ENCODE measurements at places on chromosomes 7 and 10. TPM values are rescaled to one million over a fixed set of nuclear protein-coding genes. Genes with fewer than 3 reads are reported as not detected.

- no peak for DNase-seq
Observed at GRCh38 chr7:40202851-40203250, 68.0 kb downstream of the SUGCT start.

DNA sequence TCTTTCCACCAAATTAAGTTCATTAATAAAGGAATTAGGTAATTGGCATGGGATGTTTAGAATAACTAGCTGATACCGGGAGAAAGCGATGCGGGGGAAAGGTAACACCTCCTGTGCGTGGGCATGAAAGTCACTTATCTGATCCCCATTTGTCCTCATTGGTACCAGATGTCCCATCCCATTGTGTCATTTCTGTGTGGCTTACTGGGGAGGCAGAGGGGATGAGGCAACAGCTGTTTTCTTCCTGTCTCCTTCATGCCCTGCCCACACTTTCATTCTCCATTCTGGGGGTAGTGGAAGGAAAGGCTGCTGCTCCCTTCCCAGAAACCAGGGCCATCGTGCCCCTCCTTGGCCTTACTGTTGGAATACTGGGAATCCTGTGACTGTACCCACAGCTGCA is 27.1 kb downstream of the EEPD1 start:
- DNase-seq, result no peak

DNA sequence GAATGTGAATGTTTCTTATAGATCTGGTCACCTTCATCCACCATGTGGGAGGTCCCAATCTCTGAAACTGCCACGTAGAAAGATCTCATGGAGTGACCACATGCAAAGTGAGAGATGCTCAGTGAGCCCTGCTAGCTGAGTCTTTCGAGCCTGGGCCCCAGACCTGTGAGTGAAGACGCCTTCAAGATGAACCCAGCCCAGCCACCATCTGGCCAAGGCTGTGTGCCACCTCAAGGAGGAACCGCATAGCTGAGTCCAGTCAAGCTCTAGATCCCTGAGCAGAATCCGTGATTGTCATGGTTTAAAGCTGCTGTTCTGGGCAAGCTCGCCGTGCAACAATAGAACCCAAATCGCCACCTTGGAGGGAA is 20.2 kb upstream of the PPIF start:
- no peak for DNase-seq

- no peak for DNase-seq
Observed at GRCh38 chr10:79116801-79117723, 48.3 kb downstream of the ZMIZ1 start.

HKDC1 gene
- total RNA-seq, result 0.44 TPM

- peak; percentile 92 for DNase-seq
Observed at GRCh38 chr7:2555121-2556052, at the start of gene BRAT1. Gene BRAT1 (minus strand): TSS chr7:2555524. CDS start chr7:2554431, 1,093 bp downstream.

EVX1 gene
- 0.35 TPM for total RNA-seq

DNA sequence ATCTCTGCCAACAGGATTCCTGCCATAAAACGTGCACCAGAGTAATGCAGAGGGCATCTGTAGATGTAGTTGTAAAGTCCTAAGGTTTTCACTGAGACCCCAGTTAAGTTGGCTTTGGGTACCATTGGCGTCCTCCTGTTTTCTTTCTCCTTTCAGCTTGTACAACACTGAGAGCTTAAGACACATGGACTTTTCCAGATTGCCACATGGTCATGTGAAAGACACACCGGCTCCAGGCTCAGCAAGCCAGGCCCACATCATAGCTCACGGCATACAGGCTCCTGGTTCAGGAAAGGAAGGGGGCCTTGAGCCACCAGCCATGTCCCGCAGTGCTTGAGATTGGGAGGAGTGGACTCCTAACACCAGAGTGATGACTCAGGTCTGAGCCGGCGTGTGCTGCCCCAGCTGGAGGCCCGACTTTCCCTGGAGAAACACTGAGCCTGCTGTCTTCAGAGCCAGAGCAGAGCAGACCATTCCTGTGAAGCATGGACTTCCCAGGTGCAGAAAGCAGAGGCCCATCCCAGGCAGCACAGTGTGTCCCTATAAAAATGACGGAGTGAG is 252.7 kb downstream of the PRPF18 start:
- DNase-seq, result peak; percentile 42

FBXL13 gene
- total RNA-seq, result not detected

- DNase-seq, result peak; percentile 83
Observed at GRCh38 chr10:11687357-11687771, 54.8 kb upstream of the ECHDC3 start.

DNA sequence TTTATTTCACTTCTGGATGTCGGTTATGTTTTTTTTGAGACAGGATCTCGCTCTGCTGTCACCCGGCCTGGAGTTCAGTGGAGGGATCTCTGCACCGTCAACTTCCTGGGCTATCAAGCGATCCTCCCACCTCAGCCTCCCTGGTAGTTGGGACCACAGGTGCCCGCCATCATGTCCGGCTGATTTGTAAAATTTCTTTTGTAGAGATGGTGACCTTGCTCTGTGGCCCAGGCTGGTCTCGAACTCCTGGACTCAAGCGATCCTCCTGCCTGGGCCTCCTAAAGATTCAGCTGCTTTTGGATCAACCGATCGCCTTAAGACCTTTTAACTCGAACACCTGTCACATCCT is 606 bp upstream of the RABGEF1 start:
- DNase-seq, result no peak

CFAP69 gene
- 6.6 TPM for total RNA-seq

GRCh38 chr10:31739146-31739545 is 189.5 kb downstream of the ARHGAP12 start:
- no peak for DNase-seq

SNCG gene
- total RNA-seq, result 0.86 TPM

GRCh38 chr10:102665904-102666509 is 21.7 kb downstream of the TRIM8 start:
- DNase-seq, result no peak
